CD4-positive, alpha-beta T cell (primary cell): ENCODE measurements at places on chromosomes 16 and 17.
A peak's percentile ranks its signal among the peaks of the same experiment; 100 is the strongest.

DNA sequence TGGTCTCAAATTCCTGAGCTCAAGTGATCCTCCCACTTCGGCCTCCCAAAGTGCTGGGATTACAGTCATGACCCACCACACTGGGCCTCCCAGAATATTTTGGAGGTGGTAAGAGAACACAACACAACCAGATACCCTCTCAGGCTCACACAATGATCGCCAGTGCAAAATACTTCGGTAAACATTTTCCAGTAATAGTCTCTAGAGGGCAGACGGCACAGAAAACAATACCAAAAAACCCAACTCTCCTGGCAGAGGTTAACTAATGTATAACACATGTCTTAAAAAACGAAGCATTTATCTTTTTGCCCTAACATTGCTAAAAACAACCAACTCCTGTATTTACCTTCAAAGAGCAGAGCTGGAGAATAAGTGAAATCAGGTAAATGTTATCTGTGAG lies 10.5 kb downstream of the NUFIP2 start:
- no peak for DNase-seq

DNA sequence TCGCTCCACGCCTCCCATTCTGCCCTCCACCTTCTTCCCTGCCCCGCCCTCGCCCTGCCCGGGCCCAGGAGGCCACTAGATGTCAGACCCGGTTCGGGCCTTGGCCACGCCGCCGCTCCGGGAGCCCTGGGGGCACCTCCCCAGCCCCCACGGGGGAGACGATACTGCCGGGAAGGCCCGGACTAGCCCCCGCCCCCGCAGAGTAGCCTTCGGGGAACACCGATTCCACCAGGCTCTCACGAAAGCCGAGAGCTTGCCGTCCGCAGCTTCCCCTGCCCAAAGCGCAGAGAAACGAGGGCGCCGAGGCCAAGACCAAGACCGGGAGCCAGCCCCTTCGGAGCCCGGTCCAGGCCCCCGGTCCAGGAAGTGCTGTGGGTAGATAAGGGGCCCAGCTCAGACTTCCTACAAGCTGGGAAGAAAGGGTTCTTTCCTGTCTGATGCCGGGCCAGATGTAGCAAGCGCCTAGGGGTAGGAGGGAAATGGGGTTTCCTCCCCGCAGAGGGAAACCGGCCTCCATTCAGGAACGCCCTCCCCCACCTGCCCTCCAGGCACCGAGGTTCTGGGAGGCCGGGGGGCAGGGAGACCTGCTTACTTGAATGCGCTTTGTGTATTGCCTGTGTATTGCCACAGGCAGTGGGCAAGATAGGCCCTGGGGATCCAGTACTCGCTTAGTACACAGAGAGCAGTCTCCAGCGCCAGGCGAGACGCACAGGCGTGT lies 806 bp upstream of the CYB561 start:
- peak; percentile 15 for DNase-seq

DNA sequence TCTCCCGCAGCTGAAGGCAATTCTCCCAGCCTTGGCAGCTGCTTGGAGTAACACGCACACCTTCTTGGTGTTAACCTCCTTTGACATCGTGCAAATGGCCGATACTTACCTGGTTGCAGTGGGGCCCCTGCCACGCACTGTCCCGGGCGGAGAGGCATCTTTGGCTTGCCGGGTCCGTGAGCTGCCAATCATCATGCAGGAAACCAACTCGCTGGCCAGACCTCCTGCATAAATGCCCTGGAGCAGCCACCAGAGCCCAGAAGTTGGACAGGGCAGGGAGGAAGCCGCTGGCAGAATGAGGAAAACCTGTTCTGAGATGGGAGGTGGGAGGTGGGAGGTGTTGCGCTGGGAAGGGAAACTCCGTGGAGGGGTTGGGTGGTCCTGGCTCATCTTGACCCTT lies 41.7 kb upstream of the CREBBP start:
- no peak for DNase-seq

DNA sequence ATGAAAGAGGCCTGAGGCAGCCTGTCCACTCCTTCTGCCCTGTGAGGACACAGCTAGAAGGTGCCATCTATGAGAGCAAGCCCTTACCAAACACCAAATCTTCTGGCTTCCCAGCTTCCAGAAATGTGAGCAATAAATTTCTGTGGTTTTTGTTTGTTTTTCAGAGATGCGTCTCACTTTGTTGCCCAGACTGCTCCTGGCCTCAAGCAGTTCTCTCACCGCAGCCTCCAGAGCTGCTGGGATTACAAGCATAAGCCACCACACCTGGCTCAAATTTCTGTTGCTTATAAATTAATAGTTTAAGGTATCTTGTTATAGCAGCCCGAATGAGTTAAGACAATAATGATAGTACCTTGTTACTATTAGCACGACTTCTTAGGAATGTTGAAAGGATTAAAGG lies 12.5 kb upstream of the SLC16A11 start:
- no peak for DNase-seq

DNA sequence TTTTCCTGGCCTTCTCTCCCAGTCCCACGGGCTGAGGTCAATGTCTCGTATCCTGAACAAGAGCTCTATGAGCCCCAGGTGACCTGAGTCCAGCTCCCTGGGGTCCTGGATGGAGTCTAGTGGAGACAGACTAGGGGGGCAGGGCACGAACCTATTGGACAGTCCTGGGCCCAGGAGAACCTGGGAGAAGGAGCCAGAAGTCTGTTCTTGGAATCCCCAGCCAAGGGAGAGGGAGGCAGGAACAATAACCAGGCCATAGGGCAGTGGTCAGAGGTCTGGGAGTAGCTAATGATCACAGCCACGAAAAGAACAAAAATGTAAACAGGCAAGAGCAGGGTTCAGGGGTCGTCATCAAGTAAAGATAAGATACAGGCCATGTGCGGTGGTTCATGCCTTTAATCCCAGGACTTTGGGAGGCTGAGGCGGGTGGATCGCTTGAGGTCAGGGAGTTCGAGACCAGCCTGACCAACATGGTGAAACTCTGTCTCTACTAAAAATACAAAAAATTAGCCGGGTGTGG lies 60.8 kb downstream of the COPRS start:
- no peak for DNase-seq

- peak; percentile 28 for DNase-seq
These were observed 5.3 kb downstream of the DOC2A start for GRCh38 chr16:30005341-30006094.

DNA sequence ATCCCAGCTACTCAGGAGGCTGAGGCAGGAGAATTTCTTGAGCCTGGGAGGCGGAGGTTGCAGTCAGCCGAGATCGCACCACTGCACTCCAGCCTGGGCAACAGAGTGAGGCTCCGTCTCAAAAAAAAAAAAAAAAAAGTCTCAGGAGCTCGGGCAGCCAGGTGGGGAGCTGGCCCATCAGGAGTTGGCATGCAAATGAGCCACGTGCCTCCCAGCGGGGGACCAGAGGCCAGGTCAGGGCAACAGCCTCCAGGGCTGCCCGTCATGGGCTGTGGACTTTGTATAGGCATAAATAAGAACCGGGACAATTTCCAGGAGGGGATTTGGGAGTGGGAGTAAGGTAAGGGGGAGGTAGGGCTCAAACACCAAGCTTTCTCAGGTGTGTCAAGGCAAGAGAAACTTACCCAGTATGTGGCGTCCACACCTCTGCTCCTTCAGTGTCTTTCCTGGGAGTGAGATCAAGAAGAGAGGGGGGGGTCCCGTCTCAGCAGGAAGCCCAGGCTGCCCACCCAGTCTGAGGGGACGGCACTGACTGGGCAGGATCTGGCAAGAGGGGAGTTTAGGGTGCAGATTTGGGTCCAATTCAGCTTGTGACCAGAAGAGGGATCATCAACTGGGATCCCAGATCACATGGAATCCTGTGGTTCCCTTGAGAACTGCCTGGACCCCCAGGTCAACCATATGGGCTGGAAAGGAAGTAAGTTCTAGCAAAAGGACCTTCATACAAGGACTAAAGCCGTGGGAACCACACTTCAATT lies 22.3 kb upstream of the G6PC1 start:
- no peak for DNase-seq

- no peak for DNase-seq
These were observed 159.4 kb upstream of the HSBP1 start for GRCh38 chr16:83648347-83648746.

GRCh38 chr17:56681561-56682266 lies 88.2 kb downstream of the NOG start:
- DNase-seq: no peak

DNA sequence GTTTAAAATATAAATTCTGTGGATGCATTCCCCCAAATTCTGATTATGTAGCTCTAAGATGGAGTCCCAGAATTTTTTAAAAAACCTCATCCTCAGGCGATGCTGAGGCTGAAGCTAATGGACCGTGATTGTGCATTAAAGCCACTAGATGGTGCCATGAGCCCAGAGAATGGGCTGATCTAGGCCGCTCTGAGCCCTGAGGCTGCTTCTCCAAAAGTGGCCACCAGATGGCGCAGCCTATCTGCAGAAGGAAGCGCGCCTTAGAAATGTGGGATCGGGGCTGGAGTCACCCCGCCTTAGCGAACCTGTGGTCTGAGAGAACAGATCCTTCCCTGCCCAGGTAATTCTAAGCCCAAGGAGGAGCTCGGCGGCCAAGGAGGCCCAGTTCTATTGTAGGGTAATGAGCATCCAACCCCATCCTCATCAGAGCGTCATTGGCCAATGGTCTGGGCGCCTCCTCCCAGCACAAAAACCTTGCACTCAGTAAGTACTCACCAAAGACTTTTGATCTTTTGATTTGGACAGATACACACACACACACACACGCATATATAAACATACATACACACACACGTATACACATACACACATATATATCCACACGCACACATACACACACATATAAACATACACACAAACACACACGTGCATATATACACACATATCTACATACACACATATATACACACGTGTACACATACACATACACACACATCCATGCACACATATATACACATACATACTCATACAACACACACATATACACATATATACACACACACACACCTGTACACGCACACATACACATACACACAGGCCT lies 13.7 kb upstream of the MMP2 start:
- peak; percentile 88 for DNase-seq

GRCh38 chr16:53041320-53042051 lies 11.2 kb downstream of the CHD9NB start:
- no peak for DNase-seq

GRCh38 chr16:67790071-67790470 lies 16.3 kb downstream of the RANBP10 start:
- DNase-seq: no peak

DNA sequence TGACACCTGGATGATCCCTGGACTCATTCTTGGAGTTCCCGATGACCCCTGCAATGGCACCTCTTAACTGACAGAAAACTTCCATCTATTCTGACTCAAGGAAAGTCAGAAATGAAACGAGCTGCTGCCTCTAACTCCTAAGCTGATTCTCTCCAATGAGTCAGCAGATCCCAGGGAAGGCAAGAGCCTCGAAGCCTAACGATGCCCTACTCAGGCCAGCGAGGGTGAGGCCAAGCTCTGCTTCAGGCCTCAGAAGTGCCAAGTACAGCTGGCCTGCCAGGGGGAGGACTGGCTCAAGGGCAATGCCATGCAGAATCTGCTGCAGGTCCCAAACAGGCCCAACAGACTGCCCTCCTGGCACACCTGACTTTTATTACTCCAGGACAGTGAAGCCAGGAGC lies 36.3 kb downstream of the PLXDC1 start:
- DNase-seq: no peak

- DNase-seq: peak; percentile 70
These were observed 66.6 kb downstream of the SIAH1 start for GRCh38 chr16:48318630-48319029.

DNA sequence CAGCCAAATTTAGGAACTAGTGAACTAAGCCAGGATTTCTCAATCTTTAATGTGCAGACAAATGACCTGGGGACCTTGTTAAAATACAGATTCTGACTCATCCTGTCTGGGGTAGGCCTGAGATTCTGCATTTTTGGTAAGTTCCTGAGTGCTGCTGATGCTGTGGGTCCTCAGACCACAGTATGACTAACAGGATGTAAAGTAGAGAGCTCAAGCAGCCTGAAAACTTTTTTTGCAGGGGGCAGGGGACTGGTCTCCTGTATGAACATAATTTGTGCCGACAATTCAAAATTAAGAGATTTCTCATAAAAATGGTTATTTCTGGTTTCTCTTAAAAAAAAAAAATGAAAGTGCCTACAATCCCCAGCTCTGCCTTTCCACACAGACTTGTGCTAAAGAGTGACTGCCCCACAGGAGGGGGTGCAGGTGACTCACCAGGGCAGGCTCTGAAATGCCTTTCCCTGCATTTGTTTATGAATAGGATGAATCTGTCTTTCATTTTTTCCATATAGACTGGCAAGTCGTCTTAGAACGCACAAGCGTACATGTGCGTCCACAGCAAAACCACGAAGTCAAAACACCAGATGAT lies 271.5 kb downstream of the PHKB start:
- DNase-seq: no peak

GRCh38 chr16:70553645-70554044 lies 30.0 kb downstream of the SF3B3 start:
- DNase-seq: no peak

DNA sequence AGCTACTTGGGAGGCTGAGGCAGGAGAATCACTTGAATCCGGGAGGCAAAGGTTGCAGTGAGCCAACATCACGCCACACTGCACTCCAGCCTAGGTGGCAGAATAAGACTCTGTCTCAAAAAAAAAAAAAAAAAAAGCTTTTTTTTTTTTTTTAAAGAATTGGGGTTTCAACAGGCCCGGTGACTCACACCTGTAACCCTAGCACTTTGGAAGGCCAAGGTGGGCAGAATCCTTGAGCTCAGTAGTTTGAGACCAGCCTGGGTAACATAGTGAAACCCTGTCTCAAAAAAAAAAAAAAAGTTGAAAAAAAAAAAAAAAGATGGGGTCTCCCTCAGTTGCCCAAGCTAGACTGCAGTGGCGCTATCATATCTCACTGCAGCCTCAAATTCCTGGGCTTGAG lies 6.6 kb upstream of the HEXIM2 start:
- DNase-seq: no peak

GRCh38 chr17:50201276-50201854 lies at the start of gene COL1A1:
Gene COL1A1, minus strand, starts transcription at chr17:50201631. Its CDS starts 118 bp downstream, at chr17:50201513.
- no peak for DNase-seq

DNA sequence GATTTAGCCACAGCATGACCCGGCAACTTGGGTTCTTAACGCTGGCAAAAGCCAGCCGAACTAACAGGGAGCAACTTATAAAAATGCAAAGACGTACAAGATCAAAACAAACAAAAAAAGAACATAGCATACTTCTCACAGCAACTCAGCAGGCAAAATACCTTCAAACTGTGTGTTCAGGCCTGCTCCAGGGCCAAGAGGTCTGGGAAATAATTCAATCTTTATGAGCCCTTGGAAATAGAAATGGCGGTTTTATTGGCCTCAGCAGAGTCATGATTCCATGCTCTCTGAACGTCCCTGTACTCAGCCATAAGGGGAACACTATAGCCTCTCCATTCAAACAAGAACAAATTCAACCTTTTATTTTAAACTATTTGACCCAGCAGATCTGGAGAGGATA lies 101.3 kb upstream of the C17orf78 start:
- DNase-seq: no peak
